IMR-90 (cell line): ENCODE measurements at places on chromosomes 2 and 18.

DNA sequence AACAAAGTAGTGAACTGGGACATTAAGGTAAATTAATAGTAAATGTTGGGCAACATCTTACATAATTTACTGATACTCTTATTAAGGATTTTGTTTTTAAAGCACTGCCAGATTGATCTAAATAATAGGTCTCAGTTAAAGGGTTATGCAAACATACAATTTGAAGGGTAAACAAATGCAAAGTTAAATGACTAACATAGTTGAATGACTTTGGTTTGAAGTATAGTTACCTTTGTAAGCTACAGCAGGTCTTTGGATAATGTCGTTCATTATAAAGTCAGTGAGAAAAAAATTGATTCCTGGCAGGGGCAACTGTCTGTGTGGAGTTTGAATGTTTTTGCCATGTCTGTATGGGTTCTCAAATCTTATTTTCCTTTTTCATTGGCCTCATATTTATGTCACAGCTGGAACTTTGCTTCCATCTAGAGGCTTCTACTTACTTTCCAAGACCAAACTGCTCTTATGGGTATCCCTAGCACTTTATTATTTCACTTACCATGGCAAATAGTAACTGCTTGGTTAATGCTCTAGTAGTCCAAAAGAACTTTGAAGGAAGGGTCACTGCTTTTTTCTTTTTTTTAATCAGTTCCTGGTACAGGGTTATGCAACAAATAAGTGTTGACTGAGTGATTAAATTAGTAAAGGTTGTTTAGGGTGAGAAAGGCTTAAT is 107.8 kb downstream of the NBEAL1 start:
- DNase-seq: peak; percentile 6

GRCh38 chr2:72332720-72333119 is 185.1 kb upstream of the CYP26B1 start:
- DNase-seq: no peak

DNA sequence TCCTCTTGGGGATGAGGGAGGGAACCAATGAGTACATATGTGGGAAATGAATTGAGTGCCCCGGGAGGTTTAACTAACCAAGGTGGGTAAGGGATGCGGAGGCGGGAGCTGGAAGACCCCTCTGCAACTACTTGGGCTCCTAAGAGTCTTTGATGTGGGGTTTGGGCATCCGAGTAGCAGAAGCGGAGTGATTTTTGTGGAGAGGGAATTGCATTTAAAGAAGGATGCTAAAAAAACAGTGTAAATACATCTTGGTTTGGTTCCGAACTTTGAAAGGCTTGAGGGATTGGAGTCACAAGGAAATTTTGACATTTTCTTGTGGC is 215.7 kb downstream of the MCFD2 start:
- DNase-seq: peak; percentile 28

- DNase-seq: no peak
Measured at GRCh38 chr2:116874021-116874420, 940.5 kb upstream of the DDX18 start.

DNA sequence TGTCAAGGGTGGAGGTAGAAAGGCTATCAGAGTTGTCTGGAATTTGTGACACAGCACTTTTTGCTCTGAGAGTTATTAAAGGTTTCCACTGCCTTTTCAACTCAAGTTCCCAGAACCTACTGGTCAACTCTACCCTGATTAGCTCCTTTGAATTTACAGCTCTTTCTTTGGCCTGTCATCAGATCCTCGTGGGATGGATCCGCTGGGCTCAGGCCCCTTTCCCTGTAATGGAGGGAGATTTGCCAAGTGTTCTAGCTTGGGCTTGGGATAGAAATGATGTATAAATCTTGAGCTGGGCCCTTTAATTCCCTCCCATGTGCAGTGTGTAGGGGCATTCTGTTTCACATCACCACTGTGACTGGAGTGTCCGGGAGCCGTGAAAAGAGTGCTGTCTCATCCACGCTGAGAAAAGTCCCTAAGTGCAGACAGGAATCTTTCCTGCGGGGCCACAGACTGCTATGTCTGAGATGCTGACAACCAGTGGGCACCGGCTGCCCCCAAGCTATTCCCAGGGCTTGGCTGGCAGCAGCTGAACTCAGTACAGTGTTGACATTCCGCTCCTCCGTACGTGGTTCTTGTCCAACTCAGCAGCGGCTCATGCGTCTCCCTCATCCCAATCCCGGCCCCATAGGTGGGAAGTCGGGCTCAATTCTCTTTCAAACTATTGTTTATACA is 46.9 kb upstream of the ARHGAP28 start:
- peak; percentile 4 for DNase-seq

DNA sequence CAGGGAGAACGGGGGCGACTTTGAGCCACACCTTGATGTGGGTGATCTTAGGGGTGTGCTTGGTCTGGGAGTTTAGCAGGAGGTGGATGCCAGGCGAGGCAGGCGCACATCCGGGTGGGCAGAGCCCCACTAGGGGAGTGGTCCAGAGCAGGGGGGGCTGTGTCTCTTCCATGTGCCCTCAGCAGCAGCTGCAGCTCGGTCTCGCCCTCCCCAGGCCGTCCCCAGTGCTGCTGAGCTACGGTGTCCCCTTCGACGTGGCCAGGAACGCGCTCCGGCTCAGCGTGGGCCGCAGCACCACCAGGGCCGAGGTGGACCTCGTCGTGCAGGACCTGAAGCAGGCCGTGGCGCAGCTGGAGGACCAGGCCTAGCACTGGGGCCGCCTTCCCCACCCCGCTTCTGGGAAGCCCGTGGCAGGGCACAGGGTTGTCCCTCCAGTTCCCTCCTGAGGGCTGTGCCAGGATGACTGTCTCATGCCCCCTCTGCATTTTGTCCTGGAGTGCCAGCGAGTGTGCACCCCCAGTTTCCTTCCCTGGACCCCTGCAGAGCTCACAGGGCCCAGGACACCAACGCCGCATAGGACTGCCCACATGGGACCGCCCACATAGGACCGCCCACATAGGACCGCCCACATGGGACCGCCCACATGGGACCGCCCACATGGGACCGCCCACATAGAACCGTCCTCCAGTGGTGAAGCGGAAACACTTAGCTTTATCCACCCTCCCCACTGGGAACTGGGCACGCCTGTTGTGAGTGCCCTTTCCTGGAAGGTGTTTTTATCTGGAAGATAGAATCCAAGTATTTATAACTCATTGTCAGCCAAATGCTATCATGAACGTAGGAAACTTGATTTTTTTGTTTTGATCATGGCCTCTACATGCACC is 1.9 kb upstream of the ESPNL start:
- no peak for DNase-seq

DNA sequence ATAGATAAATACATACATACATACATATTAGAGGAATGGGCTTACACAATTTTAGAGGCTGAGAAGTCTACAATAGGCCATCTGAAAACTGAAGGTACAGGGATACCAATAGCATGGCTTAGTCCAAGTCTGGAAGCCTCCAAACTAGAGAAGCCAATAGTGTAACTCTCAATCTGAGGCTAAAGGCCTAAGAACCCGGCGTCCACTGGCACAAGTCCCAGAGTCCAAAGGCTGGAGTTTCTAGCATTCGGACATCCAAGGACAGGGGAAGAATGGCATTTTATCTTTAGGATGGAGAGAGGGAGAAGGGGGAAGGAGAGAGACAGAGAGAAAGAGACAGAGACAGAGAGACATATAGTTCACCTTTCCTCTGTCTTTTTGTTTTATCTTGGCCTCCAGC is 63.7 kb upstream of the SYT4 start:
- DNase-seq: no peak

- peak; percentile 39 for DNase-seq
Measured at GRCh38 chr2:234308073-234308812, 188.6 kb downstream of the ARL4C start.

DNA sequence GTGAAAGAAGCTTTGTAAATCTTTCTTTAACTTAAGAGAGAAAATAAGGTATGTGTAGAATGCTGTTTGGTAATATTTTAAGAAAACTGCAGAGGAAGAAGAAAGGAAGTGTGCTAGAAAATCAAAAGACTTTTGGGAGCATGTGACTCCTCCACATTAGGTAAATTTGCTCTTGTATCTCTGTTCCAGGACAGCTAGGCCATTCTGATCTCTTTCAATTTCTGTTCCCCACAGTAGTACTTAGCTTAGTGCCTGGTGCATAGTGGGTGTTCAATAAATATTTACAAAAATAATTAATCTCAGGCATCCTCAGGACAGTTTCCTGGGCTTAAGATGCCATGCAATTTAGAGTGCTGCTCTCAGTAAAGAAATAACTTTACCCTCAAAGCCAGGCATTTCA is 105.0 kb downstream of the GPD2 start:
- DNase-seq: no peak

- no peak for DNase-seq
Measured at GRCh38 chr2:20676353-20677215, 9.6 kb downstream of the GDF7 start.

- no peak for DNase-seq
Measured at GRCh38 chr2:142095647-142096046, 35.2 kb downstream of the LRP1B start.

DNA sequence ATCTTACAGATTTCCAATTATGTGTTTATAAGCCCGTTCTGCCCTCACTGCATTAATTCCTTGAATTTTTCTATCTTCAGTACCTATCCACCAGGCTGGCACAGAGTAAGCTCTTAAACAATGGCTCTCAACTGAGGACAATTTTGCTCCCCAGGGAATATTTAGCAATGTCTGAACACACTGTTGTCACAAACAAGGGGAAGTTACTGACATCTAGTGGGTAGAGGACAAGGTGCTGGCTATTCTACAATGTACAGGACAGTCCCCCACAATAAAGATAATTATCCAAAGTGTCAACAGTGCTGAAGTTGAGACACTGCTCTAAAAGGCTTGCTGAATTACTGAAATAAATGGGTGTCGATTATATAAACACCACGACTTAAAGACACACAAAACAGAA is 5.0 kb downstream of the NDUFS1 start:
- no peak for DNase-seq

DNA sequence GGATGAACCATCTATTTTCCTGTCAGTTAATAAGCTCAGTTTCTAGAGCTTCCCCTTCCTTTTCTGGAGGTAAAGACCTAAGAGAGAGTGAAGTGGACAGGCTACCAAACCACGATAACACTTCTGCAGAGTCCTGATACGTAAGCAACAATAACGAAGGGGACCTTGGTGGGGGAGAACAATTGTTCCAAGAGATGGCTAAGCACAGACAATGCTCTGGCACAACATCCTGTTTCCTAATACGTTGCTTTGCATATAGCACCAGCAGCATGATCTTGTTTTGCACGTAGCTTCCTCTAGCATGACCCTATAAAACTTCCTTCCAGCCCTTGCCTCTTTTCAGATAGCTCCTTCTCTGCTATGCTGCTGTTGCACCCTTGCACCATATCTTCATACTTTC is 247.3 kb downstream of the RAD51AP2 start:
- no peak for DNase-seq
